SW 1271 (cell line): ENCODE measurements at places on chromosomes 5 and 9.
A peak's percentile ranks its signal among the peaks of the same experiment; 100 is the strongest.

- no peak for DNase-seq
Observed at GRCh38 chr9:124754289-124754688, 16.8 kb downstream of the NR6A1 start.

GRCh38 chr9:120477534-120478001 lies 102.4 kb downstream of the CDK5RAP2 start:
- DNase-seq: no peak

GRCh38 chr9:133986061-133986460 lies 6.1 kb downstream of the VAV2 start:
- DNase-seq: no peak

DNA sequence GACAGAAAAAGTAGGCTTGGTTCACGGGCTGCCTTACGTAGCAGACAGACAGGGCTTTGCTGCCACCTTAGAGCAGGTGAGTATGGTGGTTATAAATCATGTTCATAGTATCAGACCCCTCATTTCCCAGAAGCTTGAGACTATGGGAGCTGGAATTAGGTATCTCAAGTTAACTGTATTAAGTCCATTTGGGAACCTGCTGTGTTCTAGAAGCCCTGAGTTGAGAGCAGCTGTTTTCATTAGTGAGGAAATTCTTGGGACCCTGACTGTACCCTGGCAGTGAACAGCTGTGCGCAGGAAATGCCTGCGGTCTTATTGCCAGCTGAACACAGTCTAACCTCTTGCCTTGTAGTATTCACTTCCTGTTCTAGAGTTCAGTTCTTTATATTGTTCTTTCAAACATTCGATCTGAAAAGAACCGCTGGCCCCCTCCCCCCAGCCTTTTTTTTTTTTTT lies 29.8 kb downstream of the UGCG start:
- DNase-seq: peak; percentile 95

DNA sequence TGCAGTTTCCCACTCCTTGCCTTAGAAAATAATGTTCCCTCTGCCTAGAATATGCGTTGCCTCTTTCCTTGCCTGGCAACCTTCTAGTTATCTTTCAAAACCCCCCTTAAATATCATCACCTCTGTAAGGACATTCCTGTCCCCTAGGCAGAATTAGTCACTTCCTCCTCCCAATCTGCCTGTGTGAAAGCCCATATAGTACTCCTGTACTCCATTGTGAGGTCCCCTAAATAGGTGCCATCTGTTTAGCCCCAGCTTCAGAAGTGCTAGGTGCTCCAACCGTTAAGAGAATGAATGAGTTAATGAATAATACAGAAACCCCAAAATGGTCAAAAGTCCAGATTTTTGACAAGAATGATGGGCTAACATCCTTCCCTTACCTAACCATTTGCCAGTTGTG lies 181.4 kb downstream of the GDNF start:
- DNase-seq: peak; percentile 54

DNA sequence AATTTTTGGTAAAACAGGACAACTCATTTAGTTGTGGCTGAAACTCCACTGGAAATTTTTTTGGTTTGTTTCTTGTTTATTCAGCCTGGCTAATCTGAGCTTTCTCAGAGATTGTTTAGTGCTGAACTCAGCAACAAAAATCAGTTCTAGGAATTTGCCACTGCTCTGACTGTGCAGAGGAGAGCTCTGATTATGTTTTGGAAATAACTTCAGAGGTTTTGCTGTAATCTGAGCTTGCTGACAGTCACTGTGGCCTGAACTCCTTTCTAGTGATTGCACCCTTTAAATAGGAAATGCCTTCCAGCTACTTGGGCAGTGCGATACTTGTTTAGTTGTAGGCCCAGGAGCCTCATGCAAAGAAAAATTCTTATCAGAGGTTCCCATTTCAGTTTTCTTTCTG lies 60.2 kb downstream of the OSTF1 start:
- no peak for DNase-seq

DNA sequence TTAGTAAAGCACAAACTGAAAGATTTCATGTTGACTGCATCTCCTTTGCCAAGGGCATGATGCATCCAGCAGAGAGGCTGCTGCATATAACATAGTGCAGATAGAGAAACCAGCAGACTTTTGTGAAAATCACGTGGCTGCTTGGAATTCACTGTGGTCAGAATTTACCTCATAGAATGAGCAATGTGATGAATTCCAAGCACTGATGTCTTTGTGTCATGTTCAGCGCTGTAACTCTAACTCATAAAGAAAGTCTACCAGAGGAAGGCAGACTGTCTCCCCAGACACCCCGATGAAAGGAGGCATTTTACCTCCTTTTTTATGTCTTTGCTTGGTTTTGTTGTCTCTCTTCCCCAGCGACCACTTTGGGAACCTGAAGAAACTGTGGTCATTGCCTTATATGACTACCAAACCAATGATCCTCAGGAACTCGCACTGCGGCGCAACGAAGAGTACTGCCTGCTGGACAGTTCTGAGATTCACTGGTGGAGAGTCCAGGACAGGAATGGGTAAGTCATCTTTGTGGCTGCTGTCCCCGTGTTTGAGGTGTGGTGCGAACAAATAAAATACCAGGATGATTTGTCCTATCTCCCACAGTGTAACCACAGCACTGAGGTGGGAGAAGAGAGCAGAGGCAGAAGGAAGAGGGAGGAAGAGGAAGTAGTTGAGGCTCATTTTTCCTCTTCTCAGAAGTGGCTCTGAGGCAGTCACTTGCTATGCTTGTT lies 42.0 kb downstream of the ITK start:
- DNase-seq: no peak

- DNase-seq: no peak
Observed at GRCh38 chr9:136029556-136029955, 65.5 kb downstream of the NACC2 start.

- no peak for DNase-seq
Observed at GRCh38 chr9:94780516-94780950, 54.0 kb downstream of the AOPEP start.

DNA sequence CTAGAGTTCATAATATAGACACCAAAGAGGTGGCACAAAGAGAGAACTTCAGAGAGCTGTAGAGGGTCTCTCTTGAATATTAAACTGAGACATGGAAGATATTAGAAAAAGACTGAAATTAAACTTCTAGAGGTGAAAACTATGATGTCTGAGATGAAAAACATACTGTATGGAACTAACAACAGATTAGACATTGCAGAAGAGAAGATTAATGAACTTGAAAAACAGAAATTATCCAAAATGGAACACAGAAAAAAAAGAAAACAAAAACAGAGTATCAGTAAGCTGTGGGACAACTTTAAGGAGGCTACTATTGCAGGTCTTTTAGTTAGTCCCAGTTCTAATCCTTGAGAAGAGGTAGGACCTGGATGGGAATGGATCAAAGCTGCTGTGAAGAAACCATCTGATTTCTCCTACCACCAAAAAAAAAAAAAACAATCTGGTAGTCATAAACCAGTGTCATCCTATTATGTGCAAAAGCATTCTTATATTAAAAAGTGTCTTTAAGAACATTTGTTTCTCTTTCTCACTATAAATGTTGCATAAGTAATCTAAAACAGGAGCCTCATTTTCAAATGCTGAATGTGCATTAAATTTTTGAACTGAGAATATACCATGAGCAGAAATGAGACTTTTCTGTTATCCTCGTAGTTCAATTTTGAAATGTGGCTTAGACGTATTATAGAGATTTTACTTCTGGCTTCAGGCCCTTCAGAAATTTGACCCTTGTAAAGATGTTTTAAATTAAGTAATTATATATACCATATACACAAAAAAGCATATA lies 96.2 kb downstream of the ERMP1 start:
- no peak for DNase-seq

- DNase-seq: no peak
Observed at GRCh38 chr9:82404196-82404870, 415.8 kb downstream of the SPATA31D1 start.

GRCh38 chr5:58077416-58077815 lies 382.5 kb downstream of the PLK2 start:
- DNase-seq: no peak

DNA sequence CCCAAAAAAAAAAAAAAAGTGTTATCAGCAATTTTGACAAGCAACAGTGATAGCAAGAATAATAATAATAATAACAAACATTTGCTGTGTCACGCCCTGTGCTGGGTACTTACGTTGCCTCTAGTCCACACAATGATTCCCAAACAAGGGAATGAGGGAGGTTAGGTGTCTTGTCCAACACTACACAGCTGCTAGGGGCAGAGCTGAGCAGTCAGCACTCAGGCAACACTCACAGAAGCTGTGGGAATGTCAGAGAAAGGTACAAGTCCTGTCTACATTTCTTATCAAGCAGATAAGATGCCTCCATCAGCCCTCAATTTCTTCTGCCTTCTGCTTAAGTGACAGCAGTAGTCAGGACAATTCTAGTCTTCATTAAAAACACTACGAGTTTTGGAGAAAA lies 111.0 kb downstream of the DNAH5 start:
- DNase-seq: no peak

GRCh38 chr5:96868603-96869371 lies 7.5 kb upstream of the ERAP2 start:
- no peak for DNase-seq

- DNase-seq: no peak
Observed at GRCh38 chr5:56421246-56422075, 188.3 kb upstream of the ANKRD55 start.

DNA sequence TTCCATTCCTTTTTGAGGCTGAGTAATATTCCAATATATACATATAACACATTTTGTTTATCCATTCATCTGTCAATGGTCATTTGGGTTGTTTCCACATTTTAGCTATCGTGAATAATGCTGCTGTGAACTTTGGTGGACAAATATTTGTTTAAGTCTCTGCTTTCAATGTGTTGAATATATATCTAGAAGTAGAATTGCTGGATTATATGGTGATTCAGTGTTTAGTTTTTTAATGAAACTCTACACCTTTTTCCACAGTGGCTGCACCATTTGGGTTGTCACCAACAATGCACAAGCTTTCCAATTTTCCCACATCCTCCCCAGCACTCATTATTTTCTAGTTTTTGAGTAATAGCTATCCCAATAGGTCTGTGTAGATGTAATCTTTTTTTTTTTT lies 69.5 kb downstream of the ACTBL2 start:
- no peak for DNase-seq

DNA sequence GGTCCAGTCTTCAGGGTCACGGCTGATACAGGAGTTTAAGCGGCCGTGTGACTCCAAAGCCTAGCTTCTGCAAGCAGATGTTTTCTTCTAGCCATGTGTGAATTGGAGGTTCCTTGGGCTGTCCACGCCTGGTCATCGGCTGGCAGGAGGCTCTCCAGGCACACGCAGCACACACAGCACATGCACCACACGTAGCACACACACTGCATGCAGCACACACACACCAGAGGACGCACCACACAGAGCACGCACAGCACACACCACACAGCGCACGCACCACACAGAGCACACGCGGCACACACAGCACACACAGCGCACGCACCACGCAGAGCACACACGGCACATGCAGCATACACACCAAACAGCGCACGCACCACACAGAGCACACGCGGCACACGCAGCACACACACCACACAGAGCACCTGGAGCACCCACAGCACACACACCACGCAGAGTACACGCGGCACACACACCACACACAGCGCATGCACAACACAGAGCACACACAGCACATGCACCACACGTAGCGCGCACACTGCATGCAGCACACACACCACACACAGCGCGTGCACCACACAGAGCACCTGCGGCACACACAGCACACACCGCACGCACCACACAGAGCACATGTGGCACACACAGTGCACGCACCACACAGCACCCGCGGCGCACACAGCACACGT lies 234.3 kb downstream of the FANCC start:
- no peak for DNase-seq

DNA sequence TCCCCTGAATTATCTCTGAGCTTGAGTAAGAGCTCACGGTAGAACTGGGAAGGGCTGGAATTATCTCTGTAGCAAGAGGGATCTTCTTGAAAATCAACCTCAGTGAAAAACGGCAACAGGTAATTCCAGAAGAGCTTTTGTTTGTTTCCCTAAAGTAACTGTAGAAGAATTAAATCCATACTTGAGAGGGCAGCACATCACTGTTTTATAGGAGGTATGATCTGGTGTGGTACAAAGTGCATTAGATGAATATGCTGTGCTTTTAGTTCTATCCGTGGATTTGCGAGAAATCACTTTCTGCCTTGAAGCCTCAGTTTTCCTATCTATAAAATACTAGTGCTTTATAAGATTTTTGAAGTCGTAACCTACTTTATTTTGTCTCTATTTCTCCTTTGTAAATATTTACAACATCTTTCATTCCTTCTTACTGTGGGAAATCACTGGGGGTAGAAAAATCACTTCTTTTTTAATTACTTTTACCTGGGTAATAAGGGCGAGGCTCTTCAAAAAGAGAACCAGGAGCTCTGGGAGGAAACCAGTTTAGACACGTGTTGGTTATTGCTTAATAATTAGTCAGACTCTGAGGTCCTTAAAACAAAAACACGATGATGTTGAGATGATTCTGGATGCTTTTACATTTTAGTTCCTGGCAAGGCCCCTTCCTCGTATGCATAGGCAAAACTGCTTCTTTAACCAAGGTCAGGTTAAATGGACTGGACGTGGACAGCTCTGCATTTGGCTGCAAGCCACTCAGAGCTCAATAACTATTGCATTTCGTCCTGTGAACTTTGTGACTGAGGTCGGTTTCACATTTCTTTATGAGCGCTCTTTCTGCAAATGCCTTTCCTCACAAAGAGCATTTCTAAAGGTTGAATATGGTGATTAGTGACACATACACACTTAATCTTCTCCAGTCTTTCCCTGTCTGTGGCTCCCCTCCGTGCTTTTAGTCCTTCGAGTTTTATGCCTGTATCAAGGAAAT lies 376.1 kb downstream of the BRINP1 start:
- no peak for DNase-seq

DNA sequence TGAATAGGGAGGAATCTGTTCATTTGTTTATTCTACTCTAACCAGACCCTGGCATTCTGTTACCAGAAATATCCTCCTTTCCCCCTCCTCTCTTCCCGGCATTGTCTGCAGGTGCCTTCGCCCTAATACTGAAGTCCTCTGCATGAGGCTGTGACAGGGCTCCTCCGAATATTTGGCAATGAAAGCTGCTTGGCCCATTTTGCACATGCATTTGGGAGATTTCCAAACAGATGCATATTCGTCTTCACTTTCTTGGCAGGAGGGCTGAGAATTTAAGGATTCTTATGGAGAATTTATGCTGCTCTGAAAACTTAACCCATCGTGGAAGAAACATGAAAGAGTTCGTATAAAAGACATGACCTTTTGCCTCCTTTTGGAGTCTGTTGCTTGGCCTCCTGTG lies 484.0 kb downstream of the ZNF608 start:
- no peak for DNase-seq

DNA sequence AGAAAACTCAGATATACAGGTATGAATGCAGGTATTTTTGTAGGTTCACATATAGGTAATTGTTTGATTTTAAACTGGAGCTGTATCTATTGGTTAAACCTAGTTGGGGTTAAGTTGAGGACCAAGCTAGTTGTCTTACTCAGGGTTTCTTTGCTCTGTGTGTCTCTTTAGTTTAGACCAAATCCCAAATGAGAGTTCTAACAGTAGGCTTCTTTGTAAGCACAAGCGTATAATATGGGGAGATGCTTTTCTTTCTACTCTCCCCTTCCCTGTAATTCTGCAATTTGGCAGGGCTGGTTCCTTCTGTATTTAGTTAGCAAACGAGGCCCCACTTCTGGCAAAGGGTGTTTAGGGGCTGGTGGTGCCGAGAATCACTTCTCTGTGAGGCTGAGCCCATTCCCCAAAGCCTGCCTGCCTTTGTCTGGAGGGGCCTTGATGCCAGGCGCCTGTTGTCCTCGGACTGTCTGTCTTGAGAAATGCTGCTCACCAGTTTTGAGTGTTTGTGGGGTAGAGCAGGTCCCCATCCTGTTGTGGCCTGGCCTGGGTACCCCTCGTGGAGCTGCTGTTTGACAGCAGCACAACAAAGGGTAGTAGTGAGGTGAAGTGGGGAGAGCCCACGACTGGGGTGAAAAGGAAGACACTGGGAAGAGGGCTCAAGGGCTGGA lies 259.3 kb downstream of the FANCC start:
- DNase-seq: no peak
